Fibroblast of skin of left biceps (primary cell): ENCODE measurements at places on chromosomes 2 and 18.

DNA sequence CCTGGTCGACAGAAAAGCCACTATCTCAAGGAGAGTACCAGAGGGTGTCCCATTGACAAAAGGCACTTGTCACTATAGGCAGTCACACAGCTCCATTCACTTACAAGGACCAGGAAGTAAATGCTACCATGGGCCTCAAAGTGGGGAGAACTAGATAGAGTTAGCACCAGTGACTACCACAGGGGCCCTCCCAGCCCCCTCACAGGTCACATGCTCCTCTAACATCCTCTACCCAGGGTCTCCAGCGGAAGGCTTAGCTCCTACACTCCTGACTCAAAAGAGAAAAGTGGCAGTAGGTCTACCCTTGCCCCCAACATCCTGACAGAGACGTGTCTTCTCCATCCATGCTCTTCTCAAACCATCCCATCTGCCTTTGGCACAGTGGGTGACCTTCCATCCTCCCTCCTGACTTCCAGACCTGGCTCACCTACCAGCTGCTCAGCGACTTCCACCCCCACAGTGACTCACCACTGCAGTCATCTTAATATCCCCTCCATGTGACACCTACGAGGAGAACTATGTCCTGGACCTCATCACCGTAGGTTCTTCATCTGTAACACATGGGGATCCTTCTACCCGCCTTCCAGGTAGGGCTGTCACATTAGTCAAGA lies 5.6 kb upstream of the DNMT3A start:
- no peak for DNase-seq

DNA sequence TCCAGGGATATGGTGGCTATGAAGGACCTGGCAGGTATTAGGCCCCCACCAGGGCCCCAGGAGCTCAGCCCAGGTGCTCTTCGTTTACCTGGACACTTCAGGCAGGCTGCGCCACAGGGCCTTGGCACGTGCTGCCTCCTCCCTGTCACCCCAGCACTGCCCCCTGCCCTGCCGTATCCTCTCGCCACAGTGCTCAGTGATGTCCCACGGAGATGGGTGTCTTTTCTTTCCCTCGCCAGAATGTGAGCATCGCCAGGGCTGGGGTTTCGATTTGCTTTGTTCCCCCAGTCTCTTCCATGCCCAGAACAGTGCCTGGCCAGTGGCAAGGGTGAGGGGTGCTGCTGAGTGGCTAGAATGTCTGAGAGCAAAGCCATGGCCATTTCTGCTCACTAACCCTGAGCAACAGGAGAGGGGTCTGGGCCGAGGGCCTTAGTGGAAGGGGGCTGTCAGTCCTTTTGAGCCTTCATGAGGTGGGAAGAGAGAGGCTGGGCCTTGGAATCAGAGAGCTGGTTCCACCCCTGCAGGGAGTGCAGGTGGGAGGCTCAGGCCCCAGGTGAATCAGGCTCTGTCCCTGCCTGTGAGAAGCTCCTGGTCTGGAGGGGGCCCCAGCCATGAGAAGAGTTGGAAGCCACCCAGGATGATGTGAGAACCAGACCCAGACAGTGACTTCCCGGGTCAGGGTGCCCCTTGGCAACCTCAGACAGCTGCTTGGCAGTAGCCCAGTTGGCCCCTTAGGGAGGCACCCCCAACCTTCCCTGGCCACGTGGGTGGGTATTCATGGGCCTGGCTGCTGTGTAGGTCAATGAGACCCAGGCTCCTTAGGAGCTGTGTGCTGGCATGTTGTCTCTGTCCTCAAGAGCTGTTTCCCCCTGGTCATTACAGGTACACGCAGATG lies 129.9 kb upstream of the HS6ST1 start:
- DNase-seq: no peak

DNA sequence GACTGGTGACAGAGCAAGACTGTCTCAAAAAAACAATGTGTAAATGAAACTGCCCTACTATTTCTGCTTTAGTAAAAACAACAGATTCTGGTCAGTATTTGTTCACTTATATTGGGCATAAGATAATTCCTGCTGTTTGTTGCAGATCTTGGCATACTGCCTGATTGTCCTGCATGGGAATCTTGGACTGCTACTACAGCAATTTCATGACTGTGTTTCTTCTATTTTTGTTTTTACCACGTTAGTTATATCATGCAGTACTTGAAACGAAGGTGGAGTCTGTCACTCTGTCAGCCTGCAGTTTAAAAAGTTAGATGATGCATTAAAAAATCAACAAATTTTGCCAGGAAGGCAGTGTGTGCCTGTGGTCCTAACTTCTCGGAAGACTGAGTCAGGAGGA lies 14.2 kb upstream of the CLASP1 start:
- no peak for DNase-seq

- no peak for DNase-seq
Observed at GRCh38 chr2:171791361-171791760, 102.7 kb downstream of the SLC25A12 start.

GRCh38 chr18:59308248-59308937 lies 10.1 kb downstream of the CPLX4 start:
- DNase-seq: no peak

GRCh38 chr2:188622601-188623260 lies 331.1 kb downstream of the GULP1 start:
- no peak for DNase-seq

GRCh38 chr2:176158186-176158591 lies 1.1 kb downstream of the HOXD3 start:
- no peak for DNase-seq

- no peak for DNase-seq
Observed at GRCh38 chr2:144362401-144362800, 157.5 kb downstream of the ZEB2 start.

DNA sequence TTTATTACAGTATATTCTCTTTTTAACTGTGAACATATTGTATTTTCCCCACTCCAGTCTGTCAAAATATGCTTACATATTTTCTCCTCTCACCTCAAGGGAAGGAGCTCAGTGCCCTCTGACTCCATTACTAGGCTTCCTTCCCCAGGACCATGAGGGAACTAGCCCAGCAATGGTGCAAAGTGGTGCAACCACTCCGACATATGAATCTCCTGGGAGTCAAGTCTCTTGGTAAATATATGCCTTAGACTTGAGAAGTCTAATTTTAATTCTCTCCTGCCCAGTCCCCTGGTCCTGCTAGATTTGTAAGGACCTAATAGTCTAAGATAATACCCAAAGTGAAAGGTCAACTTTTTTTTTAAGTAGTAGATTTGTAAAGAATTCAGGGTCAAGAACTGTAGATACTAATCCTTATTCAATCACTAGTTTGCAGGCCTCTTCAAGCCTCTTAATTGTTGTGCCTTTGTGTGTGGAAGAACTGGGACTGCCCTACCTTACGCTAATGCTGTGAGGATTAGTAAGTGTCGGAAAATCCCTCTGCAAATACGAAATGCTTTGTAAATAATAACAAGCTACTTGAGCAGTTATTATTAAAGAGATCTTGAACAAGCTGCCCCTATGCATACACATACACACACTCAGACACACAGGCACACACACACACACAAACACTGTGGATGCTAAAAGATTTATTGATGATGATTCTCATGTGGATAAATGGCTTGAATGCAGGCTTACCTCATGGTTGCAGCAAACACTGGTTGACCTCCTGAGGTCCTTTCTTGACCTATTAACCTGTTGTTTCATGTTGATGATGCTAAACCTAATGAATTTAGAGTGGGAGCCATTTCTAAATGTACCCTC lies 251.2 kb upstream of the PARD3B start:
- DNase-seq: no peak

- no peak for DNase-seq
Observed at GRCh38 chr2:25620077-25620476, 53.3 kb downstream of the DTNB start.

DNA sequence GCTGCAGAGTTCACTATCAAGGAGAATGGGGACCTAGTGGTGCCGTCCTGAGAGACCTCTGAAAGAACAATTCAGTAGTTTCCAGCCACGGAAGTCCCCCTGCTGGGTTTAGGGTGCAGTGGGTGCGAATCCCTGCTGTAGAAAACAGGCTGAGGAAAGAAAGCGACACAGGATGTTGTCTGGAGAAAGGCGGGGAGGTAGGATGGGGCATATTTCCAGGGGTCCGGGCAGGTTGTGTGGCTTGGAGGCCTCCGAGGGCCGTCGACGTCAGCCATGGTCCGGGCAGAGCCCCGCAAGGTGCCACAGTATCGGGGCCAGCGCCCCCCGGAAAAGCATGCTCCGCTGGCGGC lies 807 bp upstream of the CREB1 start:
- DNase-seq: no peak

DNA sequence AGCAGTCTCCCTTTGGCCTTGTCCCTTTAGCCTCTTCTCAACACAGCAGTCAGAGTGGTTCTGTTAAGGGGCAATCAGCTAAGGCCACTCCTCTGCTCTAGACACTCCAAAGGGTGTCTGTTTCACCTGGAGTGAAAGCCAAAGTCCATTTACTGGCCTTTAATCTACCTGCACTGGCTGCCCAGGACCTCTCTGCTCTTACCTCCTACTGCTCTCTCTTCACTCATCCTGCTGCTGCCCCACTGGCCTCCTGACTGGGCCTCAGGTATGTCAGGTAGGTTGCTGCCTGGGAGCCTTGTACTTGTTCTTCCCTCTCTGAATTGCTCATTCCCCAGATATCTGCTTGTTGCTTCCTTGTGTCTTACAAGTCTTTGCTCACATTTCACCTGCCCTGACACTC lies 68.2 kb downstream of the PIKFYVE start:
- no peak for DNase-seq

DNA sequence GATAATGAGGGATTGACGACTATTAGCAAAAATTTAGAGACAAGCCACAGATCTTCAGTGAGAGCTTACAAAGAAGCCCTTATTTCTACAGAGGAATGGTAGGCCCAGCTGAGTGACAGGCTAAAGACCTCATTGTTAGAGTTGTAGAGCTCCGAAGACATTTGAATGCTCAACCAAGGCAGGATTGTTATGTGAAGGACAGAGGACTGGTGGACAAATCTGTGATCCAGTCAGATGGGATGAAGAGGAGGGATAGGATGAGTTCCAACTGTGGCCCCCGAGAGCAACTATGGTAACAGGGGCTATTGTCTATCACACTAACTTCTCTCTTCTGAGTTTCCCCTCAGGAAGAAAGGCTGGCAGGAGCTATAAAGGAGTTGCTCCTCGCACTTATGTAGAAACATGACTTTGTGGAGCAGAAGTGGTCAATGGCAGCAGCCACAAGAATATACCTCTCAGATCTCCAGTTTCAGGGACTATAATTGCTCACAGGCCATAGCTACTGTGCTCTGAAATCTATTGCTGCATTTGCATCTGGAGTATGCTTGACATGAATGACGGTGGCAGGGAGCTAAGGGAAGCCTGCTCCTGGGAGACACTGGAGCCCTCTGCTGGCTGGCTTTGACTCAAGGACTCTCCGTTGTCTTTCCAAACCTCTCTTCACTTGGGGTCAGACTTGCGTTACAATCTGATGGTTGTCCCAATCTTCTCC lies 50.3 kb upstream of the GREB1L start:
- no peak for DNase-seq

DNA sequence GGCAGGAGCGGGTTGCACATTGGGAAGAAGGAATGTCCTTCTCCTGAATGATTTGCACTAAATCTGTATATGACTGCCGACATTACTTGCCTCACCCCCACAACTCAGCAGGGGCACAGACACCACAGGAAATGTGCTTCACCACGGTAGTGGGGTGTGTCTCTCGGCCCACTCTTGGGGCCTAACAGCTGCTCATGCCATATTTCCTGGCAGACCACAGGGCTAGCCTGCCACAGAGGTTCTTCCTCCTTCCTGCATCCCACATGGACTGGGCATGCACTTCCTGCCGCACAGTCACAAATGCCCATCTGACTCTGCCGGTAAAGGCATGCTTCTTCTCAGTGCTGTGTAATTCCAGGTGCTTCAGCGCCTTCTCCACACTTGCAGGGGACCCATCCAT lies 10.3 kb upstream of the PAPOLG start:
- no peak for DNase-seq

- DNase-seq: no peak
Observed at GRCh38 chr2:43559391-43560230, 36.2 kb downstream of the THADA start.

- DNase-seq: no peak
Observed at GRCh38 chr2:178237488-178238153, 43.3 kb downstream of the OSBPL6 start.

DNA sequence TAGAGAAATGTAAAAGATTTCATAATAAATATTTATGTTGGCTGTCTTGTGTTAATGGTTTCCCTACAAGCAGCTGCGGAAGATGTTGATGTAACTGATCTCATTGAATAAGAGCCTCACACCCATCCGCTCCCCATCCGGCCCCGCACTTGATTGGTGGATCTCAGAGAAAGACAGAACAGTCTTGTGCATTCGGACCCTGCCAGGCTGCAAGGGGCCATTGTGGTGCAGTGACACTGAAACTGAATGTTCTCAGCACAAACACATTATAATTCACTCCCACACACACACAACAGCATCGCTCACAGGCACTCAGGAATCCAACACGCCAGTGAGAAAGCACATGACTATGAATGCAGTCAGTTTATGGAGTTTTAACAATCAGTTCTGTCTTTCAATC lies 47.8 kb downstream of the PRELID3A start:
- DNase-seq: no peak

DNA sequence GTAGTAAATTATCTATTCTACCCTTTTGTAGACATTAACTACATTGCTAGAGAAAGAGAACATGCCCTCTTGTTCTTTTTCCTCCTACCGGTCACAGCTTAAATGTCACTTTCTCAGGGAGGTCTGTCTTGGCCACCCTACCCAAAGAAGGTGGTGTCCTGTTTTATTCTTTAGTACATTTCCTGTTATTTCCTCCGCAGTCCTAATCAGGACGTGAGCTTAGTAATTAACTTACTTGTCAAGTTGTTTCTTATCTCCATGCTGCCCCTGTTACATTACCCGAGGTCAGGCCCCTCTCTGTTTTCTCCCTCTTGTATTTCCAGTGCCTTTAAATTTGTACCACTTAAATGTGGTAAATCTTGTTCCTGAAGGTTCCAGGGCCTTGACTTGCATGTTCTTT lies 73.7 kb upstream of the RMDN2 start:
- DNase-seq: no peak

DNA sequence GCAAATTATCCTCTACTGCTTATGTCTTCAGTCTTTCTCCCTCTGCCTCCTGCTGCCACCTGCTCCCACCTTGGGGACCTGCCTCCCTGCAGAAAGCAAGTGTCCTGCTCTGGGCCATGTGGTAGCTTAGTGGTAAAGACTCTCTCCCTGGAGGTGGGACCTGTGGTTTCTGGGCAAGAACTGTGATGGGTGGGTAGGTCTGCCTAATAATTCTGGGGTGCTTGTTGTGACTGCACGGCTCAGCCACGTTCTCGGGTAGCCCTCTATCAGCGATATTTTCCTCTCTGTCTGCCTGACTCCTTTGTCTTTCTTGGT lies 16.4 kb upstream of the CD28 start:
- no peak for DNase-seq
